ENCODE measurements at places on chromosomes 3 and 15.

- DNase-seq = no peak
These were observed 153.1 kb upstream of the BFSP2 start for GRCh38 chr3:133246773-133247172.

DNA sequence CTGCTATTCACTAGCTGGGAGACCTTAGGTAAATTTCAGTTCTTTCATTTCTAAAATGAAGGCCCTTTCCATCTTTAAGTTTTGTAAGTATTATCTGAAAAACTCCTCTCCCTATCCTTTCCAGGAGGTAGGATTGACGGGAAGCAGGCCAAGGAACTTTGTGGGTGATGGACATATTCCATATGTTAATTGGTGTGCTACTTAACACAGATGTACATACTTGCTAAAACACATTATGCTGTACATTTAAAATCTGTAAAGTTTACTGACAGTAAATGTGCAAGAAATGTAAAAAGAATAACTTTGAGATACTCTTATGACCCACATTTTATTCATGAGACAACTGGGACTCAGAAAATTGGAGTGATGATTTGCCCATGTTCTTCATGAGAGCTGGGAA, 329.8 kb upstream of the LRRC3B start:
- DNase-seq = no peak

- peak; percentile 2 for DNase-seq
These were observed 353.0 kb downstream of the PLOD2 start for GRCh38 chr3:145807990-145808389.

DNA sequence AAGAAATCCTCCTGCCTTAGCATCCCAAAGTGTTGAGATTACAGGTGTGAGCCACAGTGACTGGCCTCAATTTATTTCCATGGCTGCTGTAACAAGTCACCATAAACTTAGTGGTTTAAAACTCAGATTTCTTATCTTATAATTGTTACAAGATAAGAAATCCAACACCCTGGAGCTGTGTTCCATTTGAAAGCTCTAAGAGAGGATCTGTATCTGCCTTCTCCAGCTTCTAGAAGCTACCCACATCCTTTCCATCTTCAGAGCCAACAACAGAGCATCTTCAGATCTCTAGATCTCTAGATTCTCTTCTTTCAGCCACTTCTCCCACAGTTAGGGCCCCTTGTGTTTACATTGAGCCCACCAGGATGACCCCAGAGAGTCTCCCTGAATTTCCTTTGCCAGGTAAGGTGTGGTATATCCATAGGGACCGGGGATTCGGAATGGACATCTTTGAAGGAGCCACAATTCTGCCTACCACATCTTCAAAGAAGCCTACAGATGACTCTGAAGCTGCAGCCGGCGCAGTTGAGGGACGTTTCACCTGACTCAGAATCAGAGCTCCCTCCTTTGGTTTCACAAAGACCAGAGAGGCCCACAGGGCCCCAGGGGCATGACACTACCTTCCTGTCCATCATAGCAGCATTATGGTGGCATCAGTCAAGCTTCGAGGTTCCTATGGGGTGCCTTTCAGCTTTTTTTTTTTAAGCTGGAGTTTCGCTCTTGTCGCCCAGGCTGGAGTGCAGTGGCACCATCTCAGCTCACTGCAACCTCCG, 87.0 kb upstream of the IGF1R start:
- DNase-seq = no peak

GRCh38 chr15:56943403-56943802, 25.0 kb downstream of the TCF12 start:
- no peak for DNase-seq

GRCh38 chr15:89857673-89858072, 36.1 kb downstream of the AP3S2 start:
- peak; percentile 96 for DNase-seq

GRCh38 chr15:72782274-72783003, 1.1 kb downstream of the ADPGK start:
- no peak for DNase-seq

- DNase-seq = peak; percentile 31
These were observed 449 bp downstream of the RAF1 start for GRCh38 chr3:12663401-12663935.

- no peak for DNase-seq
These were observed 3.4 kb upstream of the SELENOT start for GRCh38 chr3:150599611-150600297.

- no peak for DNase-seq
These were observed 32.5 kb downstream of the CHAC1 start for GRCh38 chr15:40985541-40986330.

- DNase-seq = no peak
These were observed 111.2 kb downstream of the IL12A start for GRCh38 chr3:160099834-160100233.

DNA sequence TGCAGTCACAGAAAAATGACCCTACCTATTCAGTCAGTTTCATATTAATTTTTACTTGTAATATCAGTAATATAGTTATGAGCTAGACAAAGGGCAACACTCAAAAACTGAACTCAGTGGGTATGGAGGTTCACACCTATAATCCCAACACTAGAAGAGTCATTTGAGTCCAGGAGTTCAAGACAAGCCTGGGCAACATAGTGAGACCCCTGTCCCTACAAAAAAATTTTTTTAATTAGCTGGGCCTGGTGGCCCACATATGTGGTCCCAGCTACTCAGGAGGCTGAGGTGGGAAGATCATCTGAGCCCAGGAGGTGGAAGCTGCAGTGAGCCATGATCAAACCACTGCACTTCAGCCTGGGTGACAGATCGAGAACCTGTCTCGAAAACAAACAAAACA, 3.1 kb downstream of the TMF1 start:
- no peak for DNase-seq

- no peak for DNase-seq
These were observed 115.1 kb upstream of the PROK2 start for GRCh38 chr3:71900057-71900456.

DNA sequence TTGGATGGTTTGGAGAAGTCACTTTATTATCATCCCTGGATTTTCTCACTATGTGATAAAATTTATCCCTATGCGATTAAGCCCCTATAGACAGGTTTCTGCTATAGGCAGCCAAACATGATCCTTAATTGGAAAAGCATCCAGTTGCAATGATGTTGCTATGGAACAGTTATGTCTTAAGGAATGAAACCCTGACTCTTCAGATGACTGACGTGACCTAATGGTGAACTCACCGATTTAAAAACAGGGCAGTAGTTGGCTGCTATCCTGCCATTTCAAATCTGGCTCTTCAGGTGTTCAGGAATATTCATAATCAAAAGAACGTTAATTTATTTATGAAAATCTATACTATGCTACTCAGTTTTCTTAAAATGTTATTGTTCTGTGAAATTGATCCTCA, 106.8 kb upstream of the ROBO1 start:
- no peak for DNase-seq

GRCh38 chr3:157333551-157333991, 103.1 kb upstream of the PTX3 start:
- DNase-seq = no peak

- DNase-seq = no peak
These were observed 696.0 kb downstream of the ZNF385D start for GRCh38 chr3:21055015-21055414.

DNA sequence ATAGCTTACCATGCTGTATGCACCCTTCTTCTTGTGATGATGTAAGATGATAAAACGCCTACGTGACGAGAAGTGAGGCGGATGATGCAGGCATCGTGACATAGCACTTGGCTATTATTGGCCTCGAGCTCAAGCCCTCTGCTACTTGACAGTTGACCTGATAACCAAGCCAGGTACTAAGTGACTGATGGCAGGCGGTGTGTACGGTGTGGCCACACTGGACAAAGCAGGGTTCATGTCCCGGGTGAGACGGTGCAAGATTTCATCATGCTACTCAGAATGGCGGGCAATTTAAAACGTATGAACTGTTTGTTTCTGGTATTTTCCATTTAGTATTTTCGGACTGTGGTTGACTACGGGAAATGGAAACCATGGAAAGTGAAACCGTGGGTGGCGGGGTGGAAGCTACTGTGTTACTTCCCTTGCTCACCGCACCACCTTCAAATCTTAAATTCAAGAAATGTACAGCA, 57.7 kb downstream of the SLC12A8 start:
- DNase-seq = no peak

DNA sequence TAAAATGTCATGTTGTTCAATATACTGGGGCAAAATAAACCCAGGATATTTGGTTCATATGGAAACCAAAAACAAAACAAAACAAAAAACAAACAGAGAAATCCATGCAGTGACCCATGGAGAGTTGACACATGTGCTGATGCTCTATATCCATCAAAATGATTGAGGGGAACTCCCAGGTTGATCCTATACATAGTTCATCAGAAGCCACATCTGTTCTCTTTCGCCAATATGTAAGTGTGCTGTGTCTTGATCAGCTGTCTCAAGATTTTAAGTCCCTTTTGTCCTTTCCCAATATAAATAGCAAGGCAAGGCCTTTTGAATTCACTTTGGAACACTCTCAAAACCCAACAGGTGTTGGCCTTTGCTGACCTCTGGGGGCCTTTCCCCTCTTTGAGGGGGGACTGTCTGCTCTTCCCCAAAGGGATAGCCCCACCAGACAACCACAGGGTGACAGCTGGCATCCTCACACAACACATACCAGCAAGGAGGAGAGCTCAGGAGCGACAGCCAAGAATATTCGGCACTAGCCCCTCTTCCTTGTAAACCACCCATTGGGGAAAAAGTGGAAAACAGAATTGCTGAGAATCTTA, 209.4 kb upstream of the CD96 start:
- DNase-seq = no peak

- no peak for DNase-seq
These were observed 31.4 kb upstream of the TIPARP start for GRCh38 chr3:156642750-156643728.

GRCh38 chr15:41919954-41920538, 26.2 kb upstream of the SPTBN5 start:
- no peak for DNase-seq

DNA sequence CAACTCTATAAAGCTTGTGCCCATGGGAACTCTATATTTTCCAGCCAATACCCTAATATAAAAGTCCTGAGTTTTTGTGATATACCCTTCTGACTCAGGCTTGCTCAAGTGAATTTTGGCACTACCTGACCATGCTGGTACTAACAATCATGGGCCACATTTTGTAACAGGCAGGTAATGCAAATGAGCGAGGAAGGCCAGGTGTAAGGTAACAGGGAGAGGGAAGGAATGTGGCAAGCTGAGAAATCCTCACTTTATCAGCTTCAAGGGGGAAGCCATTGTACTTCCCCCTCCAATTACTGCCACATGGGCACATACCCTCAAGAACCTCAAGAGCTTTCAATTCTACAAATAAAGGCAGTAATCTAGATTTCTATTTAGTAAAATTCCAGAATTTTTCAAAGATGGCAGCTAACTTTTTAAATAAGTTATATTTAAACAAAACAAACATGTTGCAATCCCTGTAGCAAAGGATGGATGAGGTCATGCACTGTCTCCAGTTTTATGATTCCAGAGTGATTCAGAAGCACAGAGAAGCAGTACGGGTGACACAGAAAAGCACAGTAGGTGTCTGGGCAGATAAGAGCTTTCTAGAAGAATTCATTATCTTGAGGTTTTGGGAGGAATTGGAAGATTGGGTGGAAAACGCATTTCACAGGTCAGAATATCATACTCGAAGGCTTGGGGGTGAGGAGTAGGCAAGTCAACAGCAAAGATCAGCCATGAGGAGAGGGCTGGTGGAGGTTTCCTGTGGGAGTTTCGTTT, 87.6 kb downstream of the FOXP1 start:
- peak; percentile 17 for DNase-seq

DNA sequence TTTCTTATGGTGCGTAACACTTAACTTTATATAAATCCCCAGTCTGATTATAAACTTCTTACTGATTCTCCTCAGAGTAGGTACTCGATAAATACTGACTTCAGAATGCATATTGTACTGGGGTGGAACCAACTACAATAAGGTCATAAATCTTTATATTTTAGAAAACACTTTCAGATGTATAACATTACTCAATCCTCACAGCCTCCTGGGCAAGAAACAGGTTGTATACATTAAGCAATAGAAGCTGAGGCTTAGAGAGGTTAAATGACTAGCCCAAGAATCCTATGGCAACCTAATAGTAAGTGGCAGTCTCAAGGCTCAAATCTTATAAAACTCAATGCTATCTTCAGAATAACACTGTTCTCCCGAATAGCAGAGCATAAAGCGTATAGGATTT, 9.1 kb downstream of the VPS13C start:
- no peak for DNase-seq

- DNase-seq = no peak
These were observed 3.6 kb downstream of the APBA2 start for GRCh38 chr15:28889346-28889745.

DNA sequence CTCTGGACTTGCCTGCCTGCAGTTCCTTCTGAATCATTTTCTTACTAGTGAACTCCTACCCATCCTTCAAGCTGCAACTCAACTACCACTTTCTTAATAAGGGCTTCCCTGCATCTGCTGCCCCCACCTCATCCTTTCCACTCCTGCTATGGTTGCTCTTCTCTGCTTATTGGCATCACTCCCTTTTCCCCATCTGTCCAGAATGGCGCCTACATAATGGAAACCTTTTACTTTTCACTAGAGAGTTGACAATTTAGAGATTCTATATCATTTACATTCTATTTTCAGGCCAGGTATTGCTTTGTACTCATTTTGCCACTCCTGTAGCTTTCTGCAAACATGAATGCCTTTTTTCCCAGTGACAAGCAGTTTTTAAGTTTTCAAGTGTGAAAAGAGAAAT, 1.9 kb upstream of the EPHA3 start:
- no peak for DNase-seq

- DNase-seq = no peak
These were observed 78.7 kb upstream of the TTBK2 start for GRCh38 chr15:42999201-42999779.

DNA sequence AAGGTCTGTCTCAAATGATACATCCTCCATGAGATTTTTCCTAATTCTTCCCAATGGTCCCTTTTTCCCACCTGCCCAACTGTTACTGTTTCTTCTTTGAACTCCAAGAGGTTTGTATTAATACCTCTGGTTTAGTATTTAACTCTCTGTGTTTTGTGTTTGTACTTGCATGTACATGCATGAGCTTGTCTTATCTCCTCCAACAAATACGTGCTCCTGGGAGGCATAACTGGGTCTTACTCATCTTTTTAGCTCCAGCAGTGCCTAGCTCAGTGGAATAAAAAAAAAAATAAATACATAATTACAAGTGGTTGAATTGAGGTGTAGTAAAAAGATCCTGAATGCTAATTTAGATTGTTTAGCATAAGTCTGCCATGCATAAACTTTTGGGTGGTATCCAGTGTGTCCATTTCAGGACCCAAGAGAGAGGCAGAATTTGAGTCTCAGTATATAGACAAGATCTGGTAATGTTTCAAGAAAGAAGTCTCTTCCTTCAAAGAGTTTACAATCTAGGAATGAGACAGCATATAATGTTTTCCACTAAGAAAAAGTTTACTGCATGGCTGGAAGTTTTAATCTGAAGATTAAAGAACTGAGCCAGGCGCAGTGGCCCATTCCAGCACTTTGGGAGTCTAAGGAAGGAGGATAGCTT, 1.7 kb upstream of the LYSMD2 start:
- no peak for DNase-seq

Data from small intestine (tissue), 16 donors.